ENCODE measurements at places on chromosomes 5 and 9.

DNA sequence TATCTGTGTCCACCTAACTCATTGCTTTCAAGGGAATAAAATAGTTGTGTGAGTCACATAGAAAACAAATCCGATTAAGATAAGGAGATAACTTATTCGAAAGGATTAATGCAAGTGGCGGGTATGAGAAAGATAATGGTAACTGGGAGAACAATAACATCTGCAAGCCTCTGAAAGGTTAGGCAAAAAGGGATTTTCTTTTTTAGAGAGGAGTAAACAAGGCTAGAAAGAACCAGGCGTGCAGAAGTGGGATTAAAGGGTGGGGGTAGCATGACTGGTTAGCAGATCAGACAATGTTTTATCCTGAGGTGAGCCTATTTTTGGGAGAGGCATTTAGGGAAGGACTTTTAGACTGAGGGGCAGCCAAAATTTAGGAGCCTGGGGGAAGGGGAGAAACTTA lies 34.7 kb upstream of the JMY start:
- no peak for DNase-seq

DNA sequence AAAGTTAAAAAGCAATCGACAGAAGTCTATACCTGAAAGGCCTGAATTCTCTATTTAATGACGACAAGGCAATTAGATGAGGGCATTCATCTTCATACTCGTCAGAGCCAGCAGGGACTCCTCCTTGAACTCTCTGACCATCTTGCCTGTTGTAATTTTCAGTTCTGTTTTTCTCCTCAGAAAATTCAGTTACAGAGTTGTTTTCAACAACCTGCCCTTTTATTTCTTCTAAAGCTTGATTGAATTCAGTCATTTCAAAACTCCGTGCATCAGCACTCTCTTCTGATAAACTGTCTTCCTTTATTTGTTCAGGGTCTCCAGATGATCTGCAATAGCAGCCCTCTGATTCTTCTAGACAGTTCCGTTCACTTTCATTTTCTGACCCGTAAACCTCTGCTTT lies 15.6 kb downstream of the RIOK2 start:
- no peak for DNase-seq

DNA sequence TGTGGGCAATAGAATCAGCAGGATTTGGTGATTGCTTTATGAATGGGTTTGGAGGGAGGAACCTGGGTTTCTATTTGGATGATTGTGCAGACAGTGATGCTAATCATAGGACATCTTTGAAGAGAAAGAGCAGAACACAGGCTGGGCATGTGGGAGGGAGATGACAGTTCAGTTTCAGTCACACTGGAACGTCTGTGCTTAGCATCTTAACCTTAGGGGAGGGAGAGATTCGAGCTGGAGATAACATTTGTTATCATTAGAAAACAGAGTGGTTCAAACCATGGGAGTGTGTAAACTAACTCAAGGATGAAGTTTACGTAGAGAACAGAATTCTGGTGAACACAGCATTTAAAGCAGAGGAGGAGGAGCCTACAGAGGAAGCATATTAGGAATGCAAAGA lies 138.6 kb upstream of the PPP2R2B start:
- no peak for DNase-seq

DNA sequence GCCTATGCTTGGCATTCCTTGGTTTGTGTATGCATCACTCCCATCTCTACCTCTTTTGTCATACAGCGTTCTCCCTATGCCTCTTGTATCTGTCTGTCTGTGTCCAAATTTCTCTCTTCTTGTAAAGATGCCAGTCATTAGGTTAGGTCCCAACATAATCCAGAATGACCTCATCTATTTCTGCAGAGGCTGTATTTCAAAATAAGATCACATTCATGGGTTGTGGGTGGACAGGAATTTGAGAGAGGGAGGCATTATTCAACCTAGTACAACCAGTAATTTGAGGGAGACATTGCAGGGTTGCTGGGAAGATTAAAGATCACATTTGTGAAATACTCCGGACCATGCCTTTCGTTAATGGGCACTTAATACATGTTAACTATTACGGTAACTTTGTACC lies 155.0 kb downstream of the MAN2A1 start:
- no peak for DNase-seq

DNA sequence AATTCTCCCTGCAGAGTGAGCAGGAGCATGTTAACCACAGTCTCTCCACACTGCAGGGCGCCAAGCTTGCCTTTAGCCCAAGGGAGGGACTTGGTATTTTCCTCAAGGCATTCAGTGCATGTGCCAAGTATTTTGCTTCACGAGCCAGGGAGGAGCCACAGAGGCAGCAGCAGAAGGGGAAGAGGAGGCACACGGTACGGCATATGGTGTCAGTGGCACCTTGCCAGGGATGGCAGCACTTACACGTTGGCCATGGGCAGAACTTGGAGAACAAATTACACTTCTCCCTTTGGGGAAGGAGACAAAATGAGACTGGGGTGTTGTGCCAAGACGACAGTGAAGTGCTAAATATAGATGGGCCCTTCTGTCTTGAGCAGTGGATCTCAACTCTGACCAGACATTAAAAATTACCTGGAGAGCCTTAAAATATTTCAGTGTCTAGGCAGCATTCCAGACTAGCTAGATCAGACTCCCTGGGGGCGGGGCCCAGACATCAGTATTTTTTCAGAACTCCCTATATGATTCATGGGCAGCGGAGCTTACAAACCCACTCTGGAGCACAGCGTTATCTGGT lies 155.8 kb downstream of the DRD1 start:
- DNase-seq: no peak

DNA sequence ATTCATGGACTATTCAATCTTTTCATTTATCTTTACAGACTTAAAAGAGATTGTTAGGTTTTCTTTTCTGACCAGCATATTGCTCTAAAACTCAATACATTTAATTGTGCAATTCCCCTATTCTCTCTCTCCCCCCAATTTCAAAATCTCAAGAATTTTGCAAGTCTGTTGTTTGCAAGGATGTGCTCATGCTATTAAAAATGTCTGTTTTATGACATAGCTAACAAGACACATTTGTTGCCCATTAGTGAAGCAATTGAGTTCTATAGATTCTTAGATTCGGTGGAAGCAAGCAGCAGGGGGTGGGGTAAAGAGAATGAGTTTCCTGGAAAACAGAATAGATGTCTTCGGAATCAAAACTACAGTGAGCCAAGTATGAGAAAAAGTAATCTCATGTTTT lies 8.5 kb upstream of the CSNK1A1 start:
- DNase-seq: no peak

- DNase-seq: no peak
Measured at GRCh38 chr5:6780802-6781391, 67.7 kb downstream of the TENT4A start.

- DNase-seq: no peak
Measured at GRCh38 chr9:130465383-130466096, 20.8 kb downstream of the ASS1 start.

- DNase-seq: no peak
Measured at GRCh38 chr9:105027084-105027483, 99.1 kb upstream of the ABCA1 start.

- DNase-seq: no peak
Measured at GRCh38 chr5:156170351-156170961, 156.5 kb upstream of the SGCD start.

GRCh38 chr9:110124439-110124838 lies 83.5 kb downstream of the C9orf152 start:
- no peak for DNase-seq

- DNase-seq: no peak
Measured at GRCh38 chr9:136590821-136591752, 45.2 kb upstream of the NOTCH1 start.

DNA sequence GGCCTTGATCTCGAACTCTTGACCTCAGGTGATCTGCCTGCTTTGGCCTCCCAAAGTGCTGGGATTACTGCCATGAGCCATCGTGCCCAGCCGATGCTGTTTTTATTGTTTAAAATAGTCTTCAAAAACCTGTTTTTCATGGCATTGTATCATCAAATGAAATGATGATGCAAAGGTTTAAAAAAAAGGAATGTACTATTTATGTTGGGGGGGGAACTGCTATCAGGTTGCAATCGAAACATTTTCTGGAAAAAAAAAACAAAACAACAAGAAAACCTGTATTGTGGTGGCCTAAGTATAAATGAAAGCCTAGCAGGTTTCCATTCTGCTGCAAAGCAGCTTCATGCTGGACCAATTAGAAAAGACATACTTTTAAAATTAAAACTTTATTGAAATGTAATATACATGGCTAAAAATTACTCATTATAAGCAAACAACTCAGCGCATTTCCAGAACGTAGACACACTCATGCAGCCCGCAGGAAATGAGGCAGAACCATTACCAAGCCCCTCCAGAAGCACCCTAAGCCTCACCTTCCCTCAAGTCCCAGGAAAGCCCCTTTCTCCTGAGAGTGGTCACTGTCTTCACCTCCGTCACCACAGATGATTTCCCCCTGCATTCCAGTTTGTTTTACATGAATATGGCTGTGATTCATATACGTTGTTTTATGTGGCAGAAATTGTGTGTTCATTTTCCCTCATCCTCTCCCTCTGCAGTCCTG lies 19.0 kb downstream of the GPR107 start:
- DNase-seq: no peak

DNA sequence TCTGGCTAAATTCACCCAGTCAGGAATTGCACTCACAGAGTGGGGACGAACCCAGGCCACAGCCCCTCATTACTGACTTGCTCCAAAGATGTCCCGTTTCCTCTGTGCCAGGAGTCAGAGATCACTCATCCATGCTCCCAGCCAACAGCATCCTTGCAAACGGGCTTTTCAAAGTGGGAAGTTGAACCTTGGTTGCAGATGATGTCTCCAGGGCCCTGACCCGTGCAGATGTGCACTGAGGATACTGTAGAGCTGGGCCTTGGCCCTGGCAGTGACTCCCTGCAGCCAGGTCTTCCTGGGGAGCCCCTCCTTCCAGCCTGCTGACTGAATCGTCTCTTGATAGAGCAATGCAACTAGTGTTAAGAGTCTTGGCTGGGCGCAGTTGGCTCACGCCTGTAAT lies 22.3 kb downstream of the TCF7 start:
- no peak for DNase-seq

DNA sequence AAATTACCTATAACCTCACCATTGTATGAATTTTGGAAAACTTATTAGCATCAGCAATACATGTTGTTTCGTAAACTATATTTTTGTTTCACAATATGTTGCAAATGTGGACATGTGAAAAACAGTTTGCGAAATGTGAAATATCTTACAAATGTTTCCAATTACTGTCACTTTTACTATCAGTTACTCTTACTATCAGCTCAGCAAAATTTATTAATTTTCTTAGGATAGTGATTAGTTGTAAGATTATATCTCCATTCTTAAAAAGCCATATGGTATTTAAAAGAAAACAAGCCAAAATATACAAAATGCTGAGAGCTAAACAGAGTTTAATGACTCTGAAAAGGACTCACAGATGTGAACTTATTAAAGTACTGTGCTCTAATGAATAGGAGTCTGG lies 111.9 kb upstream of the LPAR1 start:
- DNase-seq: no peak

DNA sequence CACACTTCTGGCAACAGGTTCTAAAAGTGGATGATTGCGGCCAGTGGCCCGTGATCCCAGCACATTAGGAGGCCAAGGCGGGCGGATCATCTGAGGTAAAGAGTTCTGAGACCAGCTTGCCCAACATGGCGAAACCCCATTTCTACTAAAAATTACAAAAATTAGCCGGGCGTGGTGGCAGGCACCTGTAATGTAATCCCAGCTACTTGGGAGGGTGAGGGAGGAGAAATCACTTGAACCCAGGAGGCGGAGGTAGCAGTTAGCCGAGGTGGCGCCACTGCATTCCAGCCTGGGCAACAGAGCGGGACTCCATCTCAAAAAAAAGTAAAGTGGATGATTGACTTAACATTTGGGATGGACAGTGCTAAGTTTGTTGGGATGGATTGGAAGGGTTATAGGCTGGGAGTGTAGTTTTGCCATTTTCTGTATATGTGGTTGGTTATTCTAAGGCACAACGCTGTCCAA lies 3.4 kb downstream of the MATR3 start:
- no peak for DNase-seq

- no peak for DNase-seq
Measured at GRCh38 chr9:4238522-4238921, 61.3 kb downstream of the GLIS3 start.

- no peak for DNase-seq
Measured at GRCh38 chr9:3455094-3455493, 70.7 kb downstream of the RFX3 start.

GRCh38 chr5:137206030-137206715 lies 293.0 kb downstream of the SPOCK1 start:
- no peak for DNase-seq

DNA sequence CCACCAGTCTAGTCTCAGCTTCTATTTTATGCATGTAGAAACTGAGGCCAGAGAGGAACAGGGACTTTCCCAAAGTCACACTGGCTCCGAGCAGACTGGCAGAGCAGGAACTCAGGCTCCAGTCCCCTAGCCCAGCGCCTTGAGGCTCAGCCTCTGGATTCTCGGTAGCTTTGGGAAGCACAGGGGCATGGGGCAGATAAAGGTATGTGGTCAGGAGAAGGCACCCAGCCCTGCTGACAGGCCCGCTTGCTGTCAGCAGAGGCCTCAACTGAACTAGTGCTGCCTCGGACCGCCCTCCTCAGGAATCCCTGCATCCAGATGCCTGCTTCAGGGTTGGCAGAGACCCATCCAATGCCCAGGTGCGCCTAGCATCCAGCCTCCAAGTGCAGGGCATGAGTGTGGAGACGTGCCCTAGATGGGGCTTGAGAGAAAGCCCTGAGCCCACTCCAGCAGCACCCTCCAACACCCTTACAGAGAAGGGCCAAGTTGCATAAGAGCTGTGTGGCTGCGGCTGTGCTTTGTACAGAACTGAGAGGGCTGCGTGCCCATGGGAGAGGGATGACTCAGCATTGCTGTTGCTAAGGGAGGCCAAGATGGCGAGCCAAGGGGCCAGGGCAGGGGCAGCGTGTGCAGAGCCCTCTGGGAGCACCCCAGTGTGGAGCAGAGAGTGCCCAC lies 168.6 kb downstream of the MACROH2A1 start:
- DNase-seq: no peak

- no peak for DNase-seq
Measured at GRCh38 chr9:84062538-84062937, 81.9 kb downstream of the RMI1 start.

- no peak for DNase-seq
Measured at GRCh38 chr5:78527054-78527859, 121.3 kb downstream of the LHFPL2 start.

- no peak for DNase-seq
Measured at GRCh38 chr9:113042884-113043657, 13.5 kb downstream of the ZFP37 start.

DNA sequence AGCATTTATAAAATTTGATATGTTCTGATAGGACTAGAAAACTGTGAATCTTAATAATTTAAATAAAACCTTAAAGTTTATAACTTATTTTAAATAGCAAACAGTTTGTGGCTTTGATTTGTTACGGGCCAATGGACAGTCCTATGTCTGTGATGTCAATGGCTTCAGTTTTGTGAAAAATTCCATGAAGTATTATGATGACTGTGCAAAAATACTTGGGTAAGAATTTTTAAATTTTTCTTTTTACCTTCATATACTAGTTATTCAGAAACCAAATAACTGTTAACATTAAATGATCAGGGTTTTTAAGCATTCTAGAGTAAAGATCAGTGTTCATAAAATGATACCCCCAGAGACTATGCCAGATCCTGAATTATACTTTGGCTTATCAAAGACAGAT lies 31.1 kb downstream of the PPIP5K2 start:
- no peak for DNase-seq

- DNase-seq: no peak
Measured at GRCh38 chr5:30401479-30402058, 791.9 kb upstream of the CDH6 start.
